ENCODE measurements at places on chromosomes 6 and 20. TPM values are rescaled to one million over a fixed set of nuclear protein-coding genes. Genes with fewer than 3 reads are reported as not detected.

GSTA2 gene
- polyA plus RNA-seq = not detected

- no peak for DNase-seq
Observed at GRCh38 chr6:113857556-113858479, 673 bp downstream of the MARCKS start.

GRCh38 chr20:35902545-35902941, 51.8 kb downstream of the SCAND1 start:
- no peak for DNase-seq

GRM1 gene
- 0.21 TPM for polyA plus RNA-seq

DNA sequence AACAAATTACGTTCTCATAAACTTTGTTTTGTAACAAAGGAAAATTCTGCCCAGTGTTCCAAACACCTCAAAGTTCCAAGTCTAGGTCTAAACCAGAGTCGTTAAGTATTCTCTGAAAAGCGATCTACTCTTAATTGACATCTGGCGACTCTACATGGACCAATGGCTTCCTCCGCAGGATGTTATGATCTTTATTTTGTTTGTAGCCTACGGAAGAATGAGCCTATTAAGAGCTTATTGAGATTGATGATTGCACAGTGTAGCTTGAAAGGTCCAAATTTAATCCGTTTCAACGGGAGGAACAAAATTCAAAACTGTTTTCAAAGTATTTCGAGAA, 61.1 kb downstream of the FAM217A start:
- peak; percentile 53 for DNase-seq

DNA sequence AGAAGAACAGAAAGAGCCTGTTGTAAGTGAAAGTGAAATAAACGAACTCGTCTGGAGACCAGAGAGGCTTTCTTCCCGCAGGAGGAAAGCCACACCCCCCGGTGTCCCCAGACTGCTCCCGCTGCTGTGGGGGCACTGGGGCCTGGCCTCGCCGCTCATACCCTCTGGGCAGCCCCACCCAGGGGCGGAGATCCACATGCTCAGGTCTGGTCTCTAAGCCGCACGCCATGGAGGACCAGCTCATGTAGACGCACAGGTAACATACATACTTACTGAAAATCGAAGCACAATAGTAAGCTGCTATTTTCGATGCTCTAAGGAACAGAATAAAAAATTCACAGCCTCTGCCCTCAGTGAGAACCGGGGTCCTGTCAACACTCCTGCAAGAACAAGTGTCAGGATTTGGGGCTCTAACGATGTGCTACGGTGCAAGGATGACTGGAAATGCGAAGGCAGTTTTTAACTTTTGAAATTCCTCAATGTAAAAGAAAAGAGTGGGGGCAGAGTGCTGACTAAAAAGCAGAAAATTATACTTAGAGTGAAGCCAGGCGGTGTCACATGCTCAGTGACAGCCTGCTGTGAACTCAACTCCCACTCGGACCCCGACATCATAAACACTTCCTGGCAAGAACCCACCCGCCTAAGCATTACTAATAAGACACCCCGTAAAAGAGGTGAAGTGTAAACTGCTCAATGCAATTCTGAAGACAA, 110.5 kb downstream of the IRF4 start:
- no peak for DNase-seq

DNA sequence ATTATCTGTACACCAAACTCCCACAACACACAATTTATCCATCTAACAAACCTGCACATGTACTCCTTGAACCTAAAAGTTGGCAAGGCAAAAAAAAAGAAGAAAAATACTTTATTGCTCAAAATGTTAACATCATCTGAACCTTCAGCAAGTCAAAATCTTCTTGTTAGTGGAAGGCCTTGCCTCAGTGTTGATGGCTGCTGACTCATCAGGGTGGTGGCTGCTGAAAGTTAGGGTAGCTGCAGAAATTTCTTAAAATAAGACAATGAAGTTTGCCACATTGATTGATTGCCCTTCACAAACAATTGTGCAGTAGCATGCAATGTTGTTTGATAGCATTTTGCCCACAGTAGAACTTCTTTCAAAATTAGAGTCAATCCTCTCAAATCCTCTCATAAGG, 2.7 kb upstream of the WFDC11 start:
- DNase-seq = no peak

DNA sequence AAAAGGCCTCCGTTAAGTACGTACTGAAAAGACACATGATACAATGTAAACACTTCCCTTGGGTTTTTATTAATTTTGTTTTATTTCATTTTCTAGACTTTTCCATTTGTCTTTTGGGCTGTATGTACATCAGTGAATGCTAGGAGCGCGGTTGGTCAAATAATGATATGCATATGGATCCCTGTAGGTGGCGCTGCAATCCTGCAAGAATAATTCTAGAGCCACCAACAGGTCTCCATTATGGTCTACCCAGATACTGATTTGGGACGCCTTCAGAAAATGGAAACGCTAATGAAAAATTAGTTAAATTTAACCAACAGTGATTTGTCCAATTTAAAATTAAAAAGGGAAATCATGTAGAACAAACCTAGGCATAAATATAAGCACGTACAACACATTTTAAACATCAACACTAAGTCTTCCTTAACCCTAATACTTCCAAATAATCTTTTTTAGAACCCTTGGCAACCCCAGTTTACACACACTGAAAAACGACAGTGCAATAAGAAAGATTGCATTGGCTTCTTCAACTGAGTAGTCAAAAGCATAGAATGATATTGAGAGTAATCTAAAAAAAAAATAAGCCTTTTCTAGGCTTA, 433.5 kb downstream of the RFPL4B start:
- peak; percentile 78 for DNase-seq

SYS1 gene
- polyA plus RNA-seq = 29.0 TPM

GRCh38 chr6:166998256-166999144, 697 bp upstream of the CEP43 start:
- DNase-seq = no peak

DNA sequence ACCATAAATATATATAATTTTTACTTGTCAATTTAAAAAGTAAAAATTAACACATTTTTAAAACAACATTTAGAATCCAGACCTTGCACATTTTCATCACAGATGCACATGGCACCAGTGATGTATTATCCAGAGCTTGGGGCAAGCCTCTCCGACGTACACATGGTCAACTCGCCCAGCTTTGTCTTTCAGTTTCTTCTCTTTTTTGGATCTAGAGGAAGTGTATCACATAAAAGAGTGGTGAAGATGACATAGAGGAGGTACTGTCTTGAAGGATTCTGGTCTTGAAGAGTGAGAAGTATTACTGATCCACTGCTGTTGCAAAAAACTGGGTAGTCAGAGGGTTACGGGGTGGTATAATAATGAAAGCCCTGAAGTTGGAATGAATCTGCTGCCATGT, 46.9 kb upstream of the TAB2 start:
- DNase-seq = no peak

GRCh38 chr6:2952557-2953095, 18.7 kb downstream of the SERPINB6 start:
- no peak for DNase-seq

- DNase-seq = no peak
Observed at GRCh38 chr6:84847390-84848160, 83.2 kb upstream of the TBX18 start.

FAM162B gene
- polyA plus RNA-seq = 5.7 TPM

- no peak for DNase-seq
Observed at GRCh38 chr6:55518529-55519060, 60.4 kb downstream of the HMGCLL1 start.

- no peak for DNase-seq
Observed at GRCh38 chr6:111767752-111768430, 105.4 kb downstream of the FYN start.

EYS gene
- polyA plus RNA-seq = 0.59 TPM

DNA sequence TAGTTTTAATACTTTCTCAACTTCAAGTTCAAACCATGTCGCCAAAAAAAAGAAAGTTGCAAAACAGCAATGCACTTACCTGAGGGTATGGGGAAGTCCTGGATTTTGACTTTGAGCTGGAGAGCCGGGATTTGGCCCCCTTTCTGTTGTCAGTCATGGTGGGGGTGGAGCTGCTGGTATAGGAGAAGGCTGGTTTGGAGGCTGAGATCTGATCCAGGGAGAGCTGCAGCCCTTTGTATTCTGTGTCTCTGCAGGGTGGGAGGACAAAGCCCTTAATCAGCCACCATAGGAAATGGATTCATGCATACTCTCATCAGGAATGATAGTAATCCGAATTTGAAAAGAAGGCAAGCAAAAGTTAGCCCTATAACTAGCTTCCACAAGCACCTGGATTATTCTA, 44.0 kb downstream of the SIM1 start:
- no peak for DNase-seq

TP53TG5 gene
- 2.2 TPM for polyA plus RNA-seq

DNA sequence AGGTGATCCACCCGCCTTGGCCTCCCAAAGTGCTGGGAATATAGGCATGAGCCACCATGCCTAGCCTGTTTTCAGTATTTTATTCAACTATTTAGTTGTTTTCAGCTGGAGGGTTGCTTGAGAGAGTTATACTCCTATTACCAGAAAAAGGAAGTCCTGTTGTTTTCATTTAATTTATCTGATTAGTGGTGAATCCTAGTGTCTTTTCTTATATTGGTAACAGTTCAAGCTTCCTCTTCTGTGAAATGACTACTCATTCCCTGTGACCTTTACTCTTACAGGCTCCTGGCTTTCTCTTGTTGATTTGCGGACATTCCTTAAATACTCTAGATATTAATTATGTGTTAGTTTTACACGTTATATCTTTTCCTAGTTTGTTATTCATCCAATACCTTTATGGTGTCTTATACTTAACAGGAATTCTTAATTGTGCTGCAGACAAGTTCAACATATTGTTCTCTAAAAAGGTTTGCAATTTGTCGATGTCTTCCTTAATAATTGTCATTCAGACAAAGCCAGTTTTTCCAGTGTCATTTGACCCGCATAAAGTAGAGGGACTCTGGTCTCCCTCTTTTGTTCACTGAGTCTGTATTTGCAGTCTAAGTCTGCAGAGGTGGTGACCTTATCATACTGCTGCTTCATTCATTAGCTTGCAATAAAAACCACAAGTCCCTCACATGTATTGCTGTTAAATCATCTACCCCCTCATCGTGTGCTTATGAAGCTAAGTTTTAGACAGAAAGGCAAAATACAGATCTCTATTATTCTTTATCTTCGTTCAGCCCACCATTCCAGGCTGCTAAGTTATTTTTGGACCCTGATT, 51.4 kb downstream of the ZBTB9 start:
- DNase-seq = no peak

GRCh38 chr6:36268478-36269275, 1.2 kb upstream of the PNPLA1 start:
- peak; percentile 21 for DNase-seq

DNA sequence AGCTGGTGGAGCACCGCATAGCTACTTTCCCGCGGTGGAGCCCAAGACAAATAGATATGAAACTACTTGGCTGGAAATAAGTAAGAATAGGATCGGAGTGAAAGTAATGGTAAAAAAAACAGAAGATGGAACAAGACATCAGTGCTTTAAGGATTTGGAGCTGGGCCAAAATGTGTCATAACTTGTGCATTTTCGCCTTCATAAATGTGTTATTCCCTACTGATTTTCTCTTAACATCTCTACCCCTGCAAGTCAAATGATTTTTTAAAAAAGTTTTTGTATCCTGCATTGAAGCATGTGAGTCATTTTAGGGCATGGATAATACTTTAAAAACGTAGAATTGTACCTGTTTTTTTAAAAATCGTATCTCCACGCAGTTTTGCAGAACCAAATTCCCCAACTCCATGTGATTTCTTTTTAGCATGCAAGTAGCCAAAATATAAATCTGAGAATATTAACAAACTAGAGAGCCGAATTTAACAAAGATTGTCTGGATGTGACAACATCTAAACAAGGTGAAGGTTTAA, 882 bp upstream of the FAM184A start:
- no peak for DNase-seq

DNA sequence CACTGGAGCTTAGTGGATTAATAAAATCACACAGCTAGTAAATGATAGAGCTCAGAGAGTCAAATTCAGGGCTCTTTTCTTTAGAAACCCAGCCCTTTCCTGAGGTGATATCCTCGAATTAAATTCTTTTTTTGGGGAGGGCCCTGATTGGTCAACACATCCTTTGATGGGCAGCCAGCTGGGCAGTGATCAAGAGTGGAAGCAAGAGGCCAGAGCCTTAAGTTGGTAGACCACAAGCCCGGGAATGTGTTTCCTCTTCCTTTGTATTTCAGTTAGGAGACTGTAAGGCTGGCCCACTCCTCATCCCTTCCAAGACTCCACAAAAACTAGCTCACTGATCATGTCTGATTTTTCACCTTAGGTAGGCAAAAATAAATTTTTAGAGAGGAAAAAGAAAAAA, 640.5 kb downstream of the DHX35 start:
- no peak for DNase-seq

EFCAB8 gene
- polyA plus RNA-seq = 0.08 TPM

DNA sequence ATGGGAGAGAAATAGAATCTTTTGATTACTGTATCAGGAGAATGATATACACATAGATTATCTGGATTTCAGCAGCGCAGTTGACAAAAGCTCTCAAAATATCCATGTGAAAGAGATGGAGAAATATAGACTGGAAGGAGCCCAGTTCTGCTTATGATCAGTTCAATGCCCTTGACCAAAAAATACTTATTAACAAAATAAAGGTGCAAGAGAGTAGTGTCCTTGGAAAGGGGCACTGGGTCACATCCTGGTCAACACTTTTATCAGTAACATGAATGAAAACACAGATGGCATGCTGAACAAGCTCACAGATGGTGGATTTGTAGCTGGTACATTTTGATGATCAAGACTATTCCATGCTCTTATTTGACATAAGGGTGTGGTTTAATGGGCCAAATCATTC, 63.9 kb upstream of the PLEKHG1 start:
- DNase-seq = no peak

HLA-F gene
- polyA plus RNA-seq = 2.6 TPM

DNA sequence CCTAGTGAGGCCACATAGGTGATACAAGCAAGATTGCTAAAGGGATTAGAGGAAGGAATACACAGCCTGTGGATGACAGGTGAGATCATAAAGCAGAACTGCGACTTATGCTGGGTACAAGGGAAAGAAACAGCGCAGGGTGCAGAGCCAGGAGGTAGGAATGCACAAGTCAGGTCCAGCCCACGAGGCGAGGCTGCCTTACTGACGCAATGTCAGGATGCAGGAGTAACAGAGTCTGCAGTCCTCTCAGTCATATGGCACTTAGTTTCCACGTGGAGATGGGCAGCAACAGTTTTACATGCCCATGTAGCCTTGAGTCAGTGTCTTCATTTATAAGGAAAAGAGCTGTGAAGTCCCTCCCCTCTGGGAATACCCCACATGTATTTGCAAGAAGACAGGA, 210.9 kb downstream of the SYNE1 start:
- DNase-seq = no peak

- no peak for DNase-seq
Observed at GRCh38 chr6:100614386-100614785, 149.7 kb upstream of the SIM1 start.

- no peak for DNase-seq
Observed at GRCh38 chr6:7868926-7869325, 41.7 kb downstream of the TXNDC5 start.

Measured in left renal cortex interstitium (tissue), 4 donors.